ENCODE measurements at places on chromosomes 7 and 10. TPM values are rescaled to one million over a fixed set of nuclear protein-coding genes. Genes with fewer than 3 reads are reported as not detected.

The SLC26A3 gene
- total RNA-seq: 4.7 TPM

The IFIT2 gene
- total RNA-seq: 1.4 TPM

The RAPGEF5 gene
- total RNA-seq: 11.7 TPM

The MSMB gene
- 5.6 TPM for total RNA-seq

The NPSR1 gene
- total RNA-seq: not detected

The CYP26C1 gene
- total RNA-seq: not detected

The ABCB1 gene
- 31.3 TPM for total RNA-seq

DNA sequence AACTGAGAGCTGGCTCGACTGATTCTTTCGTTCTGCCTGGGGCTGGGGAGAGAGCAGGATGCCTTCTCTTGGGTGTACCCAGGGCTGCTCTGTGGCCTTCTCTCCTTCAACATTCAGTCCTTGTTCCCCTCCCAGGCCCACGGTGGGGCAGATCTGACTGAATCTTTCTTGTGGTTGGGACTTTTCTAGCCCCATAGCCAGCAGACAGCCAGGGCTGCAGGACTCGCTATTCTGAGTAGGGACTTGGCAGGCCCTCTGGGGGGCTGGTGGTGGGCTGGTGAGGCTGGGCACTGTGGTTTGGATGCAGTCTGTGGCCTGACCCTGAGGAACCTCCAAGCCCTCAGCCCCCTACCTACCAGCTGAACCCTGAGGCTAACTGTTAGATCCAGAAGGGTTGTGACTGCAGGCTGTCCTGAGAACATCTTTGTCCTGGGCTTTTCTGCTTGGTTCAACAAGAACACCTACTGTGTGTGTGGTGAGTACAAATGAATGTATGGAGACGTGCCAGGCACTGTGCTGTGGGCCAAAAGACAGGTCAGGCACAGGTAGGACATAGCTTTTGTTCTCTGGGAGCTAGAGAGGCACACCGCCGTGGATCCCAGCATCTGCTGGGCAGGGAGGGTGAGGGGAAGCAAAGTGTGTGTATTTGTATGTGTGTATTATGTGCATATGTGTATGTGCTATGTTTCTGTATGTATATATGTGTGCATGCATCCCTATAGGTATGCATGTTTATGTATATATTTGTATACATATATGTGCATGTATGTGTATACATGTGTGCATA, 2.1 kb upstream of the PALD1 start:
- no peak for DNase-seq

DNA sequence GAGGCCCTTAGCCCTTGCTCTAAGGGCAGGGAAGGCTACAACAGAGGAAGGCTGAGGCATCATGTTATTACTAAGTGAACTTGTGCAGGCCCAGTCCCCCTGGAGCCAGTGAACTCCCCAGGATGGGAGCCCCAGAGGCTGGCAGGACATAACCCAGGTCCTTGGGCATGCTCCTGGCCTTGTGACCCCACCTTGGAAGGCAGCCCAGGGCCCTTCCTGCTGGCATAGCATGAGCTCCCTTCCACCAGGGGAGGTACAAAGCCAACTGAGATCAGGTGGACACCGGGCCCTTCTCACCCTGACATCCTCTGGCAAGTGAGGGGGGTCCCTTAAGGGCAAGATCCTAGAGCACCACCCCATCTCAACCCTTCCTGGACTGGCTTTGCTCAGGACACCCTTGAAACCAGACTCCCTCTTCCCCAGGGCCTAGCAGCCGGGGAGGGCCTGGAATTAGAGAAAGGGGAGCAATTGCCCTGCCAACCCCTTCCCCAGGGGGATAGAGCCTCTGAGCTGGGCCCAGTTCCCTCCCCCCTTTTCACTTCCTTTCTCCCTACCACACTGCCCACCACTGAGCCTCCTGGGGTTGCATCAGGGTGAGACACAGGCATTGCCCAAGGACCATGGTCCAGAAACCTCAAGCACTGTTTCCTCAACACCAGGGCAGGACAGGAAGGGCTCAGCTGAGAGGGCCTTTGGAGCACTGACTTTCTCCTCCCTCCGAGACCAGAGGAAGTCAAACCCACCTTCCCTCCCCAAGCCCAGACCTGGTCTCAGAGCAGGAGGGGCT, 1.8 kb upstream of the VSIR start:
- no peak for DNase-seq

DNA sequence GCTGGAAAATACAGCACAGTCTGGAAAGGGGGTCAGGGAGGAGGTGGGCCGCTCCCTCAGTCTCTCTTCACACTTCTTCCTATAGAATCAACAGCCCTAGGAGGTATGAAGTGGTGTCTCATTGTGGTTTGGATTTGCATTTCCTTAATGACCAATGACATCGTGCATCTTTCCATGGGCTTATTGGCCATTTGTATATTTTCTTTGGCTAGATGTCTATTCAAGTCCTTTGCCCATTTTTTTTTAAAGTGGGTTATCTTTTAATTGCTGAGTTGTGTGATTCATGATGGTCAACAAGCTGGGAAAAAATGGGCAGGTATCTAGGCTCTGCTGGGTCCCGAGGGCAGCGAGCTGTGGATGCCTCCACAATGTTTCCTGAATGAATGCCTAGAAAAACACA, 29.1 kb downstream of the TMEM130 start:
- no peak for DNase-seq

- DNase-seq: no peak
These were observed 291.7 kb downstream of the THSD7A start for GRCh38 chr7:11540271-11540761.

- no peak for DNase-seq
These were observed 695.6 kb upstream of the IGFBP3 start for GRCh38 chr7:46616636-46617035.

DNA sequence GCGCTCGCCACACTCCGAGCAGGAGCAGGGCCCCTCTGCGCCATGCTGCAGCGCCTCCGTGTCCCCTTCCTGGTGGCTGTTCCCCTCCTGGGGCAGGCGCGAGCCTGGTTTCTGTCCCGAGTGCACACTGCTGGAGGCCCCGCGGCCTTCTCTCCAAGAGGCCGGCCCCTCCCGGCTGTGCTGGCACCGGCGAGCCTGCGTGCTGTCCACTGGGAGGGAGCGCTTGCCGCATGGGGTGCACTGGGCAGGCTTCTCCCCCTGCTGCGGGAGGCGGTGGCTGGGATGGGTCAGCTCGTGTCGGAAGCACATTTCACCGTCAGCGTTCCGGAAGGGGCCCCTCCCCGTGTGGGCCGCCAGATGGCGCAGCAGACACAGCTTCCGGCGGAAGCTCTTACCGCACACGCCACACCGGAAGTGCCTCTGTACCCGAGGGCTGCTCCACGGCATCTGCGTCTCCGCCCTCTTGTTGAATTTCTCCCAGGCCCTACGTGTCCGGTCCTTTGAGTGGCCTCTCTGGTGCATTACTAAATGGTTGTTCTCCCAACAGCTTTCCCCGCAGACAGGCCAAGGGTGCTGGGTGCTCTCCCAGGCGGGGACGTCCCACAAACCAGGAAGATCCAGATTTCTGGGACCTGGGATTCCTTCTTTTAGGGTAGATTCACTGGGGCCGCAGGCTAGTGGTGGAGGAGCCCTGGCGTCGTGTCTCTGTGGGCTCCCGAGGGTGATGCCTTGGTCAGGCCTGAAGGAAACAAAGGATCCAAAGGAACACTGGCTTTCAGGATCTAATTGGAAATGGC, 18.7 kb downstream of the ZNF786 start:
- no peak for DNase-seq

- DNase-seq: no peak
These were observed 56.3 kb downstream of the PRKAR2B start for GRCh38 chr7:107100824-107101223.

- DNase-seq: no peak
These were observed 872.2 kb upstream of the AUTS2 start for GRCh38 chr7:68725843-68726785.

GRCh38 chr7:147999962-148000361, 590.6 kb upstream of the C7orf33 start:
- DNase-seq: no peak

- DNase-seq: no peak
These were observed 283.7 kb upstream of the SMIM30 start for GRCh38 chr7:113402005-113402404.

- no peak for DNase-seq
These were observed 118.8 kb downstream of the CDK6 start for GRCh38 chr7:92717623-92717992.

DNA sequence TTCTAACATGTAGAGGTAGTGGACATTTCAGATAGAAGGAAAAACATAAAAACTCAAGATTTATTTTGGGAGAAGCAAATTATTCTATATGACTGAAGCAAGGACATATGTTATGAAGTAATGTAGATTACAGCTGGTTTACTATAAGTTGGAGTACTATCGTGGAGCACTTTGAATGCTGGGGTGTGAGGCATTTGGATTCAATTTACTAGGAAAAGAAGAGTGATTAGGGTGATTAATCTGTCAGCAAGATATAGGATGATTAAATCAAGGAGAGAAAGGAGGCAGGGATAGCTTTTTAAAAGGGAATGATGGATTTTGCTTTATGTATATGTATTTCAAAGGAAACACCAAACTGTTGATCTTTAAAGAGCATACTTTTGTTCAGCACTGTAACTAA, 318.4 kb upstream of the KAT6B start:
- DNase-seq: no peak

DNA sequence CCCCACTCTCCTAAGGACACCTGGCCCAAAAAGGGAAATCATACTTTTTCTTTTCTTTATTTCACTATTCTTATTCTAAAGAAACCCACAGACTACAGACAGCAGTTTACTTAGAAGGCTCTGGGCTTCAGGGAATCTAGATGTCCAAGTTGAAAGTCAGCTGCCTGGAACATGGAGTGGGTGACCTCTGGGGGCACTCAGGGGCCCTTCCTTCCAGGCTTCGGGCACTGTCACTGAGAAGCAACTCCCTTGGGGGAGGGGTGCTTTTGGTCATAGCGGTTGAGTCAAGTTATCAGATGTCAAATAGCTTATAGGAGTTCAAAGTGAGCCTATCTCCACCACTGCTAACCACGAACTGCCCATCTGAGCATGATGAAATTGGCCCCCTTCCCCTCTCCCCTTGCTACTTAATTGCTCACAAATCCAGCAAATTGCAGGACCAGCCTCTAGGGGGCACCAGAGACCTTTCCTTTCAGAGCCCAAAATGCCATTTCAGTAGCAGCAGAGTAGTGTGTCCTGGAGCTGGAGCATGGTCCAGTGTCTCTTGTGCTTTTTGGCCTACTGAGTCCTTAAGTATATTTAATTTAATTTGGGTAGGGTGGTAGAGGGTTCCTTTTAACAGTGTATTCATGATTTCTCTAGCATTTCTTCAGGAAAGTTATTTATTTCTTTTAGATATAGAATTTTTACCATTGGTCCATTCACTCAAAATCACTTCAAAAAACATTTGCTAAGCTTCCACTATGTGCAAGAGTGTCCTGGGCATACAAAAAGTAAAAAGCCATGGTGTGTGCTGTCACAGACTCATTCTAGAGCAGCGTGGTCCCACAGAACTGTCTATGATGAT, 463.8 kb downstream of the KCNMA1 start:
- DNase-seq: peak; percentile 79

GRCh38 chr10:73586583-73586984, 4.6 kb downstream of the USP54 start:
- DNase-seq: no peak

DNA sequence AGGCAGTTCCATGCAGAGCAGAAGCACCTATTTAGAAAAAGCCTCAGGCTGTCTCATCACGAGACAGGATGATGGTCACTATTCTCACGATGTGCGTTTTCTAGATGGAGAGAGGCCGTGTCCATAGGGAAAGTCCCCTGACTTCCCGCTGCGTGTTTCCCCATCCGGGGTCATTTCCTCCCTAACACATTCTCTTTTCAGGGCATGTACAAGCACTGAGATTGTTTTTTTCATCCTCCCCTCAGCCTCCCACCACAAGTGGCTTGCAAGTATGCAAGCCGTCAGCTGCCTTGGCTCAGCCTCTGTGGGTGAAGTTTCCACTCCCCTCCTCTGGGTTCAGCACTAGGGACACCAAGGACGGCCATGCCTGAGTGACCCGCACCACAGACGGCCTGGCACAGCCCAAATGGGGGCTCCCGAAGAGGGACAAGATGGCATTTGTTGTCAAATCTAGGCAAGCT, 2.7 kb upstream of the CALML5 start:
- DNase-seq: no peak

- no peak for DNase-seq
These were observed 23.5 kb downstream of the NPFFR1 start for GRCh38 chr10:70260259-70260658.

DNA sequence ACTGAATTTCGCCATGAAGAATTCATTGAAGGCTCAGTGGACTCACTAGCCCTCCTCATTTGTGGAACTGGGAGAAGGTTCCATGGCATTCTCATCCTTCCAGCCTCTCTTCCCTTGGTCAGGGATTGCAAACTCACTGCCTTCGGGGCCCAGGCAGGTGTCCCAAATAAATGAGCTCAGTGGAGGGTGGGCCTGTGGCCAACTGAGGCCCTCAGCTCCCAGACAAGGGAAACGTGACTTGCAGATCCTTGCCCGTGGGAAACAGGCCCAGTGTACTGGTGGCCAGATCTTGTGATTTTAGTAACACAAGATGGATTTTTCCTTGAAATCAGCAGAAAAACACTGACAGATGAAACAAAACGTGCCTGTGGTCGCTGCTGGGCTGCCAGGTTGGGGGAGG, 168.7 kb upstream of the CTBP2 start:
- DNase-seq: no peak

DNA sequence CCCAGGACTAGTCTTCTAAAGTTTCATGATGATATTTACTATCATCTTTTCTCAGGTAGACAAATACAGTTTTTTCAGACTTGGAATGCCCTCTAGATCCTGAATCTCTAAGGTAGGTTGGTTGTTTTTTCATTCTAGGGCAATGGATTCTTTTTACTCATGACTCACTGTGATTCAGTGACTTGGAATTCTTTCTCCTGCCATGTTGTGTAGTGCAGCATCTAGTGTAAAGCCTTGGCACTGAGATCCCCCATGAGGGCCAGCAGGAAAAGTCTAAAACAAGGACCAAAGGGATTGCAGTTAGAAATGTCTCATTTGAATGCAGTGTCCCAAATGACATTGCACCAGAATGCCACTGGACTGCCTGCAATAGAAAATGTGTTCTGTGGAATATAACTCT, 430.4 kb downstream of the NEBL start:
- DNase-seq: no peak

DNA sequence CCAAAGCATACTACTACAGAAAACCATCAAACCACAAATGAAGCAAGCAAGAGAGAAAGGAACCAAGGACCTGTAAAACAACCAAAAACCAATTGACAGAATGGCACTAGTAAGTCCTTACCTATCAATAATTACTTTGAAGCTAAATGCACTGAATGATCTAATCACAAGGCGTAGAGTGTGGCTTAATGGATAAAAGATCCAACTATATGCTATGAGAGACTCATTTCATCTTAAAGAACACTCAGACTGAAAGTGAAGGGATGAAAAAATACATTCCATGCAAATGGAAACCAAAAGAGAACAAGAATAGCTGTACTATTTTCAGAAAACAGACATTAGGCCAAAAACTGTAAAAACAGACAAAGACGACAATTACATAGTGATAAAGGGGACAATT, 70.7 kb downstream of the CRPPA start:
- no peak for DNase-seq

GRCh38 chr7:31258391-31258790, 82.1 kb downstream of the NEUROD6 start:
- no peak for DNase-seq

All from type B pancreatic cell (in vitro differentiated cells).